ENCODE measurements at places on chromosomes 7 and 10. TPM values are rescaled to one million over a fixed set of nuclear protein-coding genes. Genes with fewer than 3 reads are reported as not detected.

The SLC29A4 gene
- total RNA-seq, result 13.9 TPM

The SPRN gene
- not detected for total RNA-seq

DNA sequence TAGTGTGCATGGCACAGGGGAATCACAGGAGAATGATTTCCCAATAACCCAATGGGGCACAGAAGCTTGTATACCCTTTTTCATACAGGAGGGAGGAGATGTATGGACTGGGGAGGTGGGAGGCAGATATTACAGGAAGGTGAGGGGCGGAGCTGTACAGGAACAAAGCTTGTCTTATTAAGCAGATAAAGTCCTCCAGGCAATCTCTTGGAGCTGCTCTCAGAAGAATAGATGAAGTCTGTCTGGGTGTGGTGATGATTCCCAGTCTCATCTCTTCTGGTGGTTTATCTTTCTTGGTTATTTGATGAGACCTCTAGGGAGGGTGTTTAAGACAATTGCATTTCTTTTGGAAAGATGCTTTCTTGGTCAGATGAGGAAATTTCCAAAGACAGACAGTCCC, 25.1 kb upstream of the CPA5 start:
- DNase-seq, result no peak

- no peak for DNase-seq
Measured at GRCh38 chr7:36732806-36733205, 8.5 kb upstream of the AOAH start.

DNA sequence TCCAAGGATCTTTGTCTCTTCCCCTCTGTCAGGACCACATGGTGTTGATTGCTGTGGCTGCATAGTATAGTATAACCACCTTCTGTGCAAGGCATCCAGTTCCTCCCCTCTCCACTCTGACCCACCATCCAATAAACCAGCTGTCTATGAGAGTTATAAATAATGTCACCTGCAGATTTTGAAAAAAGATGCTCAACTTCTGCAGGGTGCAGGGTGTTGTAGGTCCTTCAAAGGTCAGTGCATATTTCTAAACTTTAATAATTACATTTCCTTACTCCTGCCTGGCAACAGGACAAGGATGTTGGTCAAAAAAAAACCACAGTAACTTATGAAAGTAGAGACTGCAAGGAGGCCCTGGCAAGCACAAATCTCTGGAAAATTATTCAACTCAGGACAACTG, 166.2 kb downstream of the PKD1L1 start:
- DNase-seq, result no peak

- peak; percentile 25 for DNase-seq
Measured at GRCh38 chr7:98205162-98205845, 5.9 kb upstream of the BHLHA15 start.

- DNase-seq, result no peak
Measured at GRCh38 chr10:114538181-114538906, 119.7 kb downstream of the ABLIM1 start.

DNA sequence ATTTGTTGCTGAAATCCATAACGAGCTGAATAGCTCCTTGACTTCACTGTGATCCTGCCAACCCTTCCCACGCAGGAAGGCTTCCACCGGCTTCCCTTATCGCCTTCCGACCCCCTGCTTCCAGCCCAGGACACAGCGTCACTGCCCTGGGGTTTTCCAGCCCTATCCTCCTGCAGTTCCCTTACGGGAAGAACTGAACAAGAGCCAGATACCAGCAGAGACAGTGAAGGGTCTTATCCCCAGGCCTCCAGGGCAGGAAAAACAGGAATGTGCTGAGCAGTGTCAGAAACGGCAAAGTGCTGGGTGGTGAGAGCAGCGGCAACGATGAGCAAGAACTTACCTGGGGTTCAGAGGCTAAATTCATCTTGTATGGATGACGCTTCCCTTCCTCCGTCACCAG, 22.4 kb downstream of the PDLIM1 start:
- DNase-seq, result no peak

DNA sequence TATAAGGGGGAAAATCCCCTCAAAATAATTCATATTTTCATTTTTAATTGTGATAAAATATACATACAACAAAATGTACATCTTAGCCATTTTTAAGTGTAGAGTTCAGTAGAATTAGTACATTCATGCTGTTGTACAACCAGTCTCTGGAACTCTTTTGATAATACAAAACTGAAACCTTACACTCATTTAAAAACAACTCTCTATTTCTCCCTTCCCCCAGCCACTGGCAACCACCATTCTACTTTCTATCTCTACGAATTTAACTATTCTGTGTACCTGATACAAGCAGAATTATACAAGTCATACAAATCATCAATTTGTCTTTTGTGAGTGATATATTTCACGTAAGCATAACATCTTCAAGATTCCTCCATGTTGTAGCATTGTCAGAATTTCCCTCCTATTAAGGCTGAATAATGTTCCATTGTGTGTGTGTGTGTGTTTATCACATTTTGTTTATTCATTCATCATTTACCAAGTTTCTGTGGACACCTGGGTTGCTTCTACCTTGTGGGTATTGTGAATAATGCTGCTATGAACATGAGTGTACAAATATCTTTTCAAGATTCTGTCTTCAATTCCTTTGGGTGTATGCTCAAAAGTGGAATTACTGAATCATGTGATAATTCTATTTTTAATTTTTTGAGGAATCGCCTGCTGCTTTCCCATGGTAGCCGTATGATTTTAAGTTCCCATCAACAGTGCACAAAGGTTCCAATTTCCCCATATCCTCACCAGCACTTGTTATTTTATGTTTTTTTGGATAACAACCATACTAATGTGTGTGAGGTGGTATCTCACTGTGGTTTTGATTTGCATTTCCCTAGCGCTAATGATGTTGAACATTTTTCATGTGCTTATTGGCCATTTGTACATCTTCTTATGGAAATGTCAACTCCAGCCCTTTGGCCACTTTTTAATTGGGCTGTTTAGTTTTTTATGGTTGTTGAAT, 4.7 kb upstream of the EBLN1 start:
- DNase-seq, result no peak
